Adipocyte (in vitro differentiated cells): ENCODE measurements at places on chromosomes 13 and 19.

GRCh38 chr13:112624602-112625430 is 36.9 kb upstream of the TUBGCP3 start:
- DNase-seq = no peak

DNA sequence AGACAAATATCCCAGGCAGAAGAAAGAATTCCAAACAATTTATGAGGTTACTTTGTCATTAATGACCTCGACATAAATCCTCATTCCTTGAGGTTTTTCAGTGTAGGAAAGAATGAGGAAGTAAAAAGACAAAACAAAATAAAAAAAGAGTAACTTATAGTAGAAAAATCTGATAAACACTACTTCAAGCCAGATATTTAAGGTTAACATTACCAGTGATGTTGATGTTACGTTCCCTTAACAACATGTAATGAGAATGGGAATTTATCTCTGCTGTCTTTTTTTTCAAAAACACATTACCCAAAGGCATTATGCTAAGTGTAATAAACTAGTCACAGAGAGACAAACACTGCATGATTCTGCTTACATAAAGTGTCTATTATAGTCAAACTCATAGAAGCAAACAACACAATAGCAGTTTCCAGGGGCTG is 935.1 kb downstream of the SLITRK1 start:
- DNase-seq = no peak

- no peak for DNase-seq
Measured at GRCh38 chr19:32363632-32364031, 18.2 kb downstream of the ZNF507 start.

- no peak for DNase-seq
Measured at GRCh38 chr13:109090796-109091195, 461.4 kb downstream of the MYO16 start.

- DNase-seq = no peak
Measured at GRCh38 chr13:53191091-53191490, 162.5 kb downstream of the OLFM4 start.

- peak; percentile 17 for DNase-seq
Measured at GRCh38 chr13:60583196-60583888, 186.3 kb downstream of the TDRD3 start.

GRCh38 chr19:28878862-28879566 is 333.9 kb downstream of the UQCRFS1 start:
- peak; percentile 86 for DNase-seq

- no peak for DNase-seq
Measured at GRCh38 chr13:109989155-109989554, 202.8 kb upstream of the IRS2 start.

DNA sequence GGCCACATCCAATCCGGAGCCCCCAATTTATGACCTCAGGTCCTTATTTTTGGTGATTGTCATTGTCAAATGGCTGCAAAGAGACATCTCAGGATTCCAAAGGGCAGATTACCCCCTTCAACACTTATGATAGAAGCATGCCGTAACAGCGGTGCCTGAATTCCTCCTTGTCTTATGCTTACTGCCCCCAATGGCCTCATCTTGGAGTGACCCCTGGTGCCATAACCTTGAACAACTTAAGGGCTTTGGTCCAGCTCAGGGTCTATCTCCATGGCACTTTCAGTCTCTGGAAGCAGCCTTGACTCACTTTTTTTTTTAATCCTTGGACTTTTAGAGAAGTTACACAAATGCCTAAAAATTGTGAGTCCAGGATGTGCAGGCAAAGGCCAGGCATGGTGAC is 171.6 kb upstream of the ZNF507 start:
- DNase-seq = no peak

DNA sequence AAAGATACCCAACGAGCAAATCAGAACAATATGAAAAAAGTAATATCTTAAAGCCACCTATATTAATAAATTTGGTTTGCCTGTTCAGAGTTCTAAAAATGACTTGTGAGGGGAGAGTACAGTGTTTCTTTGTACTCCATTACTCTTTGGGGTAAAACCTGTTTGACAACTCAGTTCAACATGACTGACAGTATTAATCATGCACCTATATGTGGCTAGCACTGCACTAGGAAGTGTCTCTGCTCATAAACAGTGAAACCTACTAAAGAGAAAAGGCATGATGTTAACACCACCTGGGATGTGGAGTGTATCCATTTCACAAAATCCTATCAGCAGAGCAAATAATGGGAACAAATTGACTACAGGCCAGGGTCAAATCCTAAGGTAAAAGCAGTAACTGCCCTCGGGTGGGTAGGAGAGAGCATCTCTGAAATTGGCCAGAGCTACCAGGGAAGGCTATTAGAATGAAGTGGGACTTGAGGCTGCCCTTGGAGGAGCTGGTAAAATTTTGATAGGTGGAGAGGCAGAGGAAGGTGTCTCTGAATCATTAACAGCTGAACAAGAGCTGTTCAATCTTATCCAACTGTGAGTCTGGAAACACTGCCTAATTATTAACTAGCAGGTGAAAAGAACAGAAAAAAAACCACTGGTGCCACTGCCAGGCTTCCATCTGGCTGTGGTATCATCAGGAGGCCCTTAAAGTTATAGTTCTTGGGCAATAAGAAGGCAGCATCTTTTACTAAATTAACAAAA is 365.1 kb downstream of the DNAJC15 start:
- DNase-seq = no peak

GRCh38 chr13:21055016-21055415 is 6.4 kb downstream of the LATS2 start:
- peak; percentile 54 for DNase-seq

DNA sequence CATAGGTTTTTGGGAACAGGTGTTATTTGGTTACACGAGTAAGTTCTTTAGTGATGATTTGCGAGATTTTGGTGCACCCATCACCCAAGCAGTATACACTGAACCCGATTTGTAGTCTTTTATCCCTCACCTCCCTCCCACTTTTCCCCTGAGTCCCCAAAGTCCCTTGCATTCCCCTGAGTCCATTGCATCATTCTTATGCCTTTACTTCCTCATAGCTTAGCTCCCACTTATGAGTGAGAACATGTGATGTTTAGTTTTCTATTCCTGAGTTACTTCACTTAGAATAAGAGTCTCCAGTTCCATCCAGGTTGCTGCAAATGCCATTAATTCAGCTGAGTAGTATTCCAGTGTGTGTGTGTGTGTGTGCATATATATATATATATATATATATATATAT is 97.2 kb upstream of the EDNRB start:
- no peak for DNase-seq

- no peak for DNase-seq
Measured at GRCh38 chr13:98542568-98543377, 34.1 kb downstream of the STK24 start.

DNA sequence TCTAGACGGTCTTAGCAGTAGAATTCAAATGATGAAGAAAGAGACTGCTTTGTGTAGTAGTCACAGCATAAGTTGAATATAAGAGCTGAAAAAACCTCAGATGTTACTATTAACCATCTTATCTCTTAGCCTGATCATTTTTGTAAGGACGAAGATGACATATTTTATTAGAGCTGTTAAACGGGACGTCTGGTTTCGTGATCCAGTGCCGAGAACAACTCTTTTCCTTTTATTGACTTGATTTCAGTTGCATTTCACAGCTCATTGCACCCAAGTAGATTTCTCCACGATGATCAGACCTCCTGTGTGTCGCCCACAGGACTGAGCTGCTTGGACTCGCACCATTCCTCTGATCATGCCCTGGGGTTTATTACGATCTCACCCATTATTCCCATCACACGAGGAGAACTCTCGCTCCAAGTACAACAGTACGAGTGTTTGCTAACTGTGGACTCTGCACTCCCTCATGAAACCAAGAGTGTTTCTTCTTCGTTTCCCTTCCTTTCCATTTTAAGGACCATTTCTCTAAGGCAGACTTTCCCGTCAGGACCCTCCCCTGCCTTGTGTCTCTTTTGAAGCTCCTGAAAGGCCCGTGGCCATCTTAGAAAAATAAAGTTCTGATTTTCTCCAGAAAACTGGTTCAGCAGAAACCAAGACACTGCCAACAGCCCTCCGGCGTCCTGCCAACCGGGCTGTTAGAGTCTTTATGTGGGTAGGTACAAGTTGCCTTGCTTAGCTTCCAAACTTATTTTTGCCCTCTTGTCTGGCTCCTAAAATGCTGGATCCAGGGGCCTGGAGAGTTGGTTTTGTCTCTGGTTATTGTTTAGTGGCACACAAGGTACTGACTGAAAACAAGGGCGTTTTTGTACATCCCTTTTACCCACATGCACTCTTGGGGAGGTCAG is 48.2 kb upstream of the RNF113B start:
- DNase-seq = no peak
